CD4-positive, CD25-positive, alpha-beta regulatory T cell (primary cell): ENCODE measurements at places on chromosomes 11 and 22. TPM values are rescaled to one million over a fixed set of nuclear protein-coding genes. Genes with fewer than 3 reads are reported as not detected.

OR4A5 gene
- total RNA-seq = not detected

CBX6 gene
- 47.2 TPM for total RNA-seq

SLC6A5 gene
- not detected for total RNA-seq

PELI3 gene
- 9.6 TPM for total RNA-seq

PRCP gene
- 19.7 TPM for total RNA-seq

SYCE3 gene
- total RNA-seq = not detected

VSIG10L2 gene
- total RNA-seq = not detected

KCNJ11 gene
- total RNA-seq = not detected

LDHAL6A gene
- total RNA-seq = not detected

TEAD1 gene
- total RNA-seq = 0.30 TPM

SAA4 gene
- not detected for total RNA-seq

LINC01488 gene
- total RNA-seq = not detected

PGA5 gene
- total RNA-seq = not detected

PRDX5 gene
- total RNA-seq = 40.1 TPM

C22orf31 gene
- total RNA-seq = not detected

PGR gene
- total RNA-seq = not detected

RAC2 gene
- 537 TPM for total RNA-seq

KRTAP5-10 gene
- total RNA-seq = not detected

SHISAL1 gene
- total RNA-seq = not detected

DEFB131B gene
- not detected for total RNA-seq

TCIRG1 gene
- 290 TPM for total RNA-seq

PATE4 gene
- not detected for total RNA-seq

ME3 gene
- 1.4 TPM for total RNA-seq

NXPE4 gene
- total RNA-seq = not detected

LAMTOR1 gene
- total RNA-seq = 48.5 TPM

APLNR gene
- total RNA-seq = not detected

PLAAT5 gene
- total RNA-seq = 1.8 TPM

CACNA1I gene
- 10.6 TPM for total RNA-seq

SYTL2 gene
- total RNA-seq = 40.0 TPM
